ENCODE measurements at places on chromosomes 16 and 17.

DNA sequence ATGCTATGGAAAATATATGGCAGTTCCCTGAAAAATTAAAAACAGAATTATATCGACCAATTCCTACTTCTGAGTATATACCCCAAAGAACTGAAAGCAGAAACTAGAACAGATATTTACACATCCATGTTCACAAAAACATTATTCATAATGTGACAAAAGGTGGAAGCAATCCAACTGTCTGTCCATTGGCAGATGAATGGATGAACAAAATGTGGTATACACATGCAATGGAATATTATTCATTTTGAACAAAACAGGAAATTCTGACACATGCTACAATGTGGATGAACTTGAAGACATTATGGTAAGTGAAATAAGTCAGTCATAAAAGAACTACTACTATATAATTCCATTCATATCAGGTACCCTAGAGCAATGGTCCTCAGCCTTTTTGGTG is 263.5 kb upstream of the AXIN2 start:
- DNase-seq = no peak

DNA sequence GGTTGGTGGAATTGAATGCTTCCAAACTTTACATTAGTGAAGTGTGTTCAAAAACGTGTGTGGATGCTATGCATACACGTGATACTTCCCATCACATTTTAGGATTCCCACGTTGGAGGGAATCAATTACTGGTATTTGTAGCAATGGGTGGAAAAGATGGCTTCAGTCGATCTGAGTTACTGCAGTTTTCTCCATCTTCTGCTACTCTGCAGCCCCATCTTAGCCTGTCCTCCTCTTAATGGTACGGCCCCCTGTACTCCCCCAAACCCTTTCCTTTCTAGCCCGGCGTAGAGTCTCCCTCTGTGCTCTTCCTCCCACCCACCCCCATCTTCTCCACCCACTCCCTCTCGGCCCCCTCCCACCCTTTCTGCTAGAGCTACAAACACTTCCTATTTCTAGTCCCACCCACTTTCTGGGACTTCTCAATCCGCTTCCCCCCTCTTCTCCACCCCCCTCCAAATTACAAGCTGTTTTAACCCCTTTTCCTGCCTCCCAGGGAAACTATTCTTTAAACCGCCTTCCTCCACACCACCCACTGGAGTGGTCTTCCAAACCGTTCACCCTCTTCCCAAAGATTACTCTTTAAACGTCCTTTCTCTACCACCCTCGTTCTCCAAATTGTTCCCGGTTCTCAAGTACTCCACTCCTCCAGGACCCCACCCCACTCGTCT is 1.1 kb downstream of the CHTF8 start:
- DNase-seq = no peak

DNA sequence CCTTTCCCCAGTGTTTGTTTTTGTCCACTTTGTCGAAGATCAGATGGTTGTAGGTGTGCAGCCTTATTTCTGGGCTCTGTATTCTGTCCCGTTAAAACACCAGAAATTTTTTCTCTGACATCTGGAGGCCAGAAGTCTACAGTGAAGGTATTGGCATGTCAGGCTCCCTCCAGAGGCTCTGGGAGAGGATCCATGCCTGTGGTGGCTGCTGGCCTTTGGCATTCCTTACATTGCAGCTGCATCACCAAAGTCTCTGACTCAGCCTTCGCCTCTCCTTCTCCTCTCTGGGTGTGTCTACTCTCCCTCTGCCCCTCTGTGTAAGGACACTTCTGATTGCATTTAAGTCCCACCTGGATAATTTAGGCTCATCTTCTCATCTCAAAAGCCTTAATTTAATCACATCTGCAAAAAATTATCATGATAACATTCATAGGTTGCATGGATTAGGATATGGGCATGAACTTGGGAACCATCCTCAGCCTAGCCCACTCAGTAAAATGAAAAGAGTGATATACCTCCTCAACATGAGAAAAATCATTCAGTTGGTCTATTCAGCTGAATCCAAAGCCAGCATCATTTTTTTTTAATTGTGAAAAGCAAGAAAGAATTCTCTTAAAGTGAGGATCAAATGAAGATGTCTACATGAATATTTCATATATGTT is 78.0 kb downstream of the MAP2K6 start:
- DNase-seq = no peak

DNA sequence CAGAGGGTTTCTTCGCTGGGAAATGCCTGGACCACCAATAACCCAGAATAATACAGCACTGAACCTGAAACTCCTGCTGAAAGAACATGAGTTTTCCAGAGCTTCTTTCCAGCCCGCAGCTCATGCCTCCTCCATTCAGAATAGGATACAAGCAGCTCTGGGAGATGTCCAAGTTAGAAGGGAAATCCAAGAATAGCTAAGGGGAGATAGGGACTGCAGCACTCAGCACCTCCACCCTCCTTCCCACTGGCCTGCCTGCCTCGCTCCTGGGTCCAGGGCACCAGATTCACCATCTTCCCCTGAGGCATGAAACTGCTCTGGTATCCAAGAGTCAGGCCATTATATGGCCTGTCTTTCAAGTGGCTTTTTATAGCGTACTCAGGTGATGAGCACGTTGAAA is 4.1 kb downstream of the KRT31 start:
- no peak for DNase-seq
